ENCODE measurements at places on chromosomes 2 and 18.

DNA sequence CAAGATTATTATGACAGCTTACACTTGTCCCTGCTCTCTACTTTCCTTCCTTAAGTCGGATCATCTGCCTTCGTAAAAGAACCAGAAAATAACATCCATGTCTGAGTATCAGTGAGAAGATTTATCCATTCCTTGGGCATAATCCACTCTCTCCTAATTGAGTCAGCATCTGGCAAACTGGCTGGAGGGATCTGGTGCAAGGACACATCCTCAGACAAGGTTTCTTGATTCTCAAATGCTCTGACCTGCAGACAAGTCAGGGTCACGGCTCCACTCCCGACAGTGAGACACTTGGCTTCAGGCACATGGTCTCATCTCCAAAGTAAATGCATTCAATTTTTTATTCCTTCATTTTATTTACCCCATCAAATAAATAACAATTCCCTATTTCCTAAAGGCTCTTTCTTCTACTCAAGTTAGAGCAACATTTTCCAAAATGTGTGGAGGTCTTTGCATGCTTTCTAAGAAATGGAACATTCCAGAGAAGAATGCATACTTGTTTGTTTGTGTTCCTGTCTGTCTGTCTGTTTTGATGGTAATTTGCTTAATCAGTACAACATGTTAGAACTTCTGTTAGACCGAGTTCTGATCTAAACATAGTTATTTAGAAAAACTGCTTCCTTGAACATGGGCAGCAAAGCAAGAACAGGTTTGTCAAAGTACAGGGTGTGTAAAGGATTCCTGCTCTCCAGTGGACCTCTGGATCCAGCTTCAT lies 246.9 kb downstream of the IRS1 start:
- DNase-seq: no peak

- no peak for DNase-seq
Measured at GRCh38 chr18:10379522-10379921, 74.9 kb upstream of the APCDD1 start.

GRCh38 chr18:58754544-58755068 lies 83.3 kb downstream of the MALT1 start:
- no peak for DNase-seq

- DNase-seq: no peak
Measured at GRCh38 chr18:58793361-58793760, 71.3 kb upstream of the ZNF532 start.

DNA sequence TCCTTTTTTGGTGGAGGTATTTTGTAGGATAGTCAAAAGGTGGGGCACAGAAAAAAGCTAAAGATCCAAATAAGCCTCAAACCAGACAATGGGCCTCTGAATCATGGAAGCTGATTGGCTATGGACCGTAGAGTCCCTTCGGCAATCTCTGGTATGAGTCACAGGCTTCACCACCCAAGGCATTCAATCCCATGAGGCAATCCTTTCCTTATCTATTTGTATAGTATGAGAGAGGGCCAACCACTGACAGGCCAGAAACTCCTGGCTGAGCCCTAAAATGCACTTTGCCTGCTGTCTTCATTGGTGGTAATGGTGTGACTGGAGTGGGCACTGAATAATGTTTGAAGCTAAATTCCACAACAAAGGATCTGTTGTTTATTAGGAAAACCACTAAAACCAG lies 38.7 kb upstream of the MEX3C start:
- DNase-seq: no peak
